ENCODE measurements at places on chromosomes 16 and 17.

- DNase-seq: no peak
These were observed 81.2 kb upstream of the GOT2 start for GRCh38 chr16:58815181-58815888.

DNA sequence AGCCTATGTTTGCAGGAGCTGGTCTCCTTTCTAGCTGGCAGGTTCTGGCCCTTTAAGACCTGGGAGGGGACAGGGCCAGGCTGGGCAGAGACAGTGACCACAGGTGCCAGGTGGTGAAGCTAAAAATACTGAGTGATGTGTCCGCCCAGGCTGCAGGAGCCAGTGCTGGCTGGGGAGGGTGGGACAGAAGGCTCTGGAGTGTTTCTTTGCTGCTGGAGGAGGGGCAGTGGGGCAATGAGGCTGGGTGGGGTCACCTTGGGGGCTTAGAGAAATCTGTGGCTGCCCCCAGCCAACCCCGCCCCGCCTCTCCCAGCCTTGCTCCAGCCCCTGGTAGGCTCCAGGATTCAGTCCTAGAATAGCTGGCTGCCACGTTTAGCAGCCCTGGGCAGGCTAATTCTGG is 30.4 kb upstream of the SBK1 start:
- no peak for DNase-seq

DNA sequence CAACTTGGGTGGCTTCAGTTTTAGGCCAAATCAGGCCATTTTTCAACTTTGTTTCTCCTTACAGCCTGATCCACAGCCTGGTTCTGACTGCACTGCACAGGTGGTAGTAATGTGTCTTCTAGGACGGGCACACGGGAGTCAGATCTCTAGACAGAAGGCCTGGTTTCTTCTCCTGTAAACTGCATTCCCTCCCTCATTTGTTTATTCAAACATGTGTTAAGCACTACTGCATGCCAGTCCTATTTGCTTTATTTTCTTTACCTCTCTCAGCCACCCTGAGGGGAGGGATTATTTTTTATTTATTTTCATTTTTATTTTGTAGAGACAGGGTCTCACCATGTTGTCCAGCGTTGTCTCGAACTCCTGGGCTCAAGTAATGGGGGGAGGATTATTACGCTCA is 6.3 kb upstream of the KSR1 start:
- DNase-seq: no peak

DNA sequence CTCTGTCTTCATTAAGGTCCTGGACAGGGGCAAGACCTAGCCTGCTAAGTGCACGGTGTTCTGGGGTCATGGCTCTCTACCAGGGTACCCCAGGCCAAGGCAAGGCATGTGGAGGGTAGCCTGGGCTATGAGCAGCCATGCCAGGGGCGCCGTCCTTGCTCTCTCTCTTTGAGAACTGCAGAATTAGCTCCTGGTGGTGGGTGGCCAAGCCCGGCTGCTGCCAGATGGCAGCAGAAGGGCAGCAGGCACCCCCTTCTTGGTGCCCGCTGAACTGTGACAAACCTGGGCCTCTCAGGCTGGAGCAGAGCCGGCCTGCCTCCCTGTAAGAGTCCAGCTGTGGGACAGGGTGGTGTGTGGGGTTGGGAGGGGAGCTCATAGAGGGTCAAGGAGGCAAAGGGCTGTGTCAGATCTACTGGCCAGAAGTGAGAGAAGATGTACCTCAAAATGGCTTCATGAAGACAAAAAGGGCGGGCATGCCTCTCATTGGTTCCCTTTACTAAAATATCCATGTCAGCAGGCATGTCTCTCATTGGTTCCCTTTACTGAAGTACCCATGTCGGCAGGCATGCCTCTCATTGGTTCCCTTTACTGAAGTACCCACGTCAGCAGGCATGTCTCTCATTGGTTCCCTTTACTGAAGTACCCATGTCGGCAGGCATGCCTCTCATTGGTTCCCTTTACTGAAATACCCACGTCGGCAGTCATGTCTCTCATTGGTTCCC is 81.7 kb upstream of the SDK2 start:
- no peak for DNase-seq

DNA sequence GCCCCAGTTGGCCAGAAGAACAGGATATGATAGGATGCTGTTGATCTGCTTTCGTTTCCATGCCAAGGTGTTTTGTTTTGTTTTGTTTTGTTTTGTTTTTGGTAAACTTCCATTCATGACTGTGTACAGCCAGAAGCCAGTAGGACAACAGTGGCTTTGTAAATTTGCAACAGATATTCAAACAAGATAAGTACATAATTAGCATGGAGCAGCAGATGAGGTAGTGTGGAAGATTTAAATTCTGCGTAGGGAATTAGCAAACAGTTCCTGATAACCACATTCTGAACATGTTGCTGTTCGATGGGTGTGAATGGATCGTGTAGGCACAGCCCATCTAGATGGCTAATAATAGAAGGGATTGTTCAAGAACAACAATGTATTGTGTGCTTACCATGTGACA is 1080.1 kb upstream of the RBFOX1 start:
- DNase-seq: no peak

- DNase-seq: no peak
These were observed 94.8 kb upstream of the DNAH9 start for GRCh38 chr17:11503308-11504035.

GRCh38 chr16:4245077-4245791 is 3.4 kb upstream of the SRL start:
- no peak for DNase-seq

DNA sequence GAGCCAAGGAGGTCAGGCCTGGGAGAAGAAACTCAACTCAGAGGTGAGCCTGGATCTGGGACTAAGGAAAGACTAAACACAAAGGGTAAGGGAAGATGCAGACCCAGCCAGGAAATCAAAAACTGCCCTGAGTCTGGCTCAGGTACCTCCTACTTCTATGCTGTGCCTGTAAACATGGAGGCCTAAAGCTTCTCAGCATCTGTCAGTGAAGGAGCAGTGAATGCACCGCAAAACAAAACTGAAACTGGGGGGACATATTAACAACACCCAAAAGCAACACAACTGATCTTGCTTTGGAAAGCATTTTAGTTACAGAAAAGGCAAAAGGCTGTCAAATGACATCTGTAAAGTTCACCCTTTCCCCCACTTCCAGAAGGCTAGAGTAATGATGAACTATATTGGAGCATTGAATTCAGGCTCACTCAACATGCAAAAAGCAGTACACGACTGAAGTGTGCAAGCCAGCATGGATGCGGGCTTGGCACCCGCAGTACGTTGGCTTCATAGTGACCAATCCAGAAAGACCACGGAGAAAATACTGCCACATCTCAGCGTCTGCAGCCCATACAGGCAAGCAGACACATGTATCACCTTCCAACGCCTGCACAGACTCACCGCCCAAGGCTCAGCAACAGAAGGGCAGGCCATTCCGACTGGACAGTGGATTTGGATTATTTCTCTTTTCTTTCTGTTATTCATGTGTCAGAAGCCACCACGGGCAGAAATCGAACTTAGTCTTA is 3.8 kb downstream of the TBC1D16 start:
- DNase-seq: no peak

DNA sequence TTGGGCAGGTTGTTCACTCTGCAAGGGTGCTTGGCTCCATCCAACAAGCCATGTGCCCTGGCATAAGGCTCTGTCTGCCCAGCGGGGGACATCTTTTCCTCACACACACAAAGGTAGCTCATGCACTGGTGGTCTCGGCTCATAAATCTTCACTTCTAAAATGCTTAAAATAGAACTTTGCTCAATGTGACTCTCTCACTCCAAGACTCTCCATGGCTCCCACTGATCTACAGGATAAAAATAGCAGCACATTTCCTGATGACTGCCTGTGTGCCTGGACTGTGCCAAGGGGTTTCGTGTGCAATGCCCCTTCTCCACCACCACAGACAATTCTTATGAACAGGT is 15.1 kb upstream of the CIBAR2 start:
- no peak for DNase-seq

Measured in stimulated activated CD4-positive, alpha-beta T cell treated with anti-CD3 and anti-CD28 coated beads, TNF-alpha, amount 100 ng/mL, for 24 hours (primary cell).